Amniotic stem cell (primary cell): ENCODE measurements at places on chromosomes 6 and 20.

DNA sequence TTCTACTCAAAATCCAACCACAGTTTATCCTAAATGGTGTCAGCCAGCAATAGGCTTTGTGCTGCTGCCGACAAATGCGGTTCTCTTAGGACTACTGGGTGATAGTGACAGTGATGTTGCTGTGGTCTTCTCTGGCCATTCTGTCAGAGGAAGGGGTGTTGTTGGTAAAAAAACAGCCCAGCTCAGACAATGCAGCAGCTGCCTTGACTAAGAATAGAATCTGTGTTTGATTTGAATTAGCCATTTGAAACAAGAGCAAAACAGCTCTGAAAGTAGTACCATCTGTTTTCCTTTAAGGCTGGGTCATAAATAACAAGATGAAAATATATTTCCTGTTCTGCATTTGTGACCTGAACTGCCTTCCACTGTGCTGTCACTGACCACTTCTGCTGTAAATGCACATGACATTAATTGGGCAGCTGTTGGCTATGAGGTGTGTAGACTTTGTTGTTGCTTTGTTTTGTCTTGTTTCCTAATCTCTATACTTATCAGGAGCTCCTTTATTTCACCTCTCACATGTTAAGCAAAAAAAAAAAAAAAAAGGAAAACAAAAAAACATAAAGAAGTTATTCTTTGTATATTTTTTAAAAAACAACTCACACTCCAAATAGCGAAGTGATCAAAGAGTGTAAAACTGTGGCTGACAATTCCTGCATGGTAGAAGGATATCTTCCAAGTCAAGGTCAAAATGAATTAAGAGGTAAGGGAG is 497.8 kb upstream of the ARID1B start:
- no peak for DNase-seq

DNA sequence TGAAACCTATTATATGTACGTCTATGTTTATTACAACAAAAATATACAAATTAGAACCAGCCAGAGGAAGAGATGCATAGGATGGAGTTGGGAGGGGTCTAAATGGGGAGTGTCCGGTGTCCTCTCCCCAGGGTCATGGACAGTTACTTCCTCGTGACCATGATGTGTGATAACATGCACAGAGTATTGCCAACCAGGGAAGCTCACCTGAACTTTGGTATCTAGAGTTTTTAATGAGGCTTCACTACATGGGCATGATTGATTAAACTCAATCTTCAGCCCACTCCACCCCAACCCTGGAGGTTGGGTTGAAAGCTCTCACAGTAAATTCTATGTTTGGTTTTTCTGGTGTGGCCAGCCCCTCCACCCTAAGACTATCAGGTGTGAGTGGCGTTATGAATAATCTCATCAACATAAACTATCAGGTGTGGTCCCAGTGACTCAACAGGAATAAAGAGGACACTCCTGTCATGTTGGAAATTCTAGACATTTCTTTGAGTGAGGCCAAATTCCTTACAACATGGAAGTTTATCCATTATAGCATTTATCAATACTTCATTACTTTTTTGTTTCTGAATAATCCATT is 36.4 kb upstream of the FKBP1A start:
- DNase-seq: no peak

GRCh38 chr6:143356101-143356880 is 94.2 kb downstream of the ADAT2 start:
- DNase-seq: no peak

DNA sequence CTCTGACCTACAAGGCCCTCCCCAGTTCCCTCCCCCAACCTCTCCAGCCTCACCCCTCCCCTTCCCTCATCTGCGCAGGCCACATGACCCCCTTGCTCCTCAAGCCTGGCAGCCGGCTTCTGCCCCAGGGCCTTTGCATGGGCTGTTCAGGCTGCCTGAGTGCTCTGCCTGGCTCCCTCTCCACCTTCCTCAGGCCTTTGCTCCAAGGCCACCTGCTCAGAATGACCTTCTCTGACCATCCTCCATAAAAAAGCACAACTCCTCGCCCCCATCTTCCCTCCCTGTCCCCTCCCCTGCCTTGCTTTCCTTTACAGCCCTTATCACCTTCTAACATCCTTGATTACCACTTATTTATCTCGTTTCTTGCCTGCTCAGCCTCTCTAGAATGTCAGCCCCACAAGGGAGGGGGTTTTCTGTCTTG is 38.7 kb downstream of the SPDEF start:
- DNase-seq: no peak

DNA sequence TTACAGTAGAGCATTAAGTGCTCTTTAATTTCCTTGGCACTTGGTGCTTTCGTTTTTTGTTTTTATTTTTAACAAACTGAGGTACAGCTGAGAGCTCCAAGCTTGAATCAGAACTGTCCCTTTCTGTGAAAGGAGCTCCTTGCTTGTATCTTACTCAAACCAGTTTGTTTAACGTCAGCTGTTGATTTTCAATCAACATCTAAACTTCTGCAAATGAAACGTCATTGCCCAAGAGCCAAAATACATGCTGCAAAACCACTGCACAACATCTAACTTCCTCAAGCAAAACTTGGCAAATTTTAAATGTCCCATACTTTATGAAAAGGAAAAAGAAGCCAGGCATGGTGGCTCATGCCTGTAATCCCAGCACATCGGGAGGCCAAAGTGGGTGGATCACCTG is 15.2 kb downstream of the VNN2 start:
- no peak for DNase-seq

GRCh38 chr6:47034421-47034820 is 7.7 kb downstream of the ADGRF1 start:
- DNase-seq: no peak

DNA sequence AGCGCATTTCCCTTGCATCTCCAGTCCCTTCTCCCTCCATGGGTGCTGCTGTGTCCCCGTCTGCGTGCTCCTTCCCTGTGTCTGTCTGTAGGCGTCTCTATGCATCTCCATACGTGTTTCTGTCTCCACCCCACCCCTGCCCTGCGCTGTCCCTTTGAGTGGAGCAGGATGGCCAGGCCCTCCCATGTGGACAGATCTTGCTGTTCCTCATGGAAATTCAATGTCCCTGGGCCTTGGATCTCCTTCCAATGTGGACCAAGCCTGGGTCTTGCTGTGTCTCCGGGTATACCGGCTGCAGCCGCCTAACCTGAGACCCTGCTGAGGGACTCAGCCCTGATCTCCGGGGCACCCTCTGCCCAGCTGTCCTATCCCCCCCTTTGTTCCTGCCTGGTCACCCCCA is 172.7 kb downstream of the BMP7 start:
- no peak for DNase-seq

DNA sequence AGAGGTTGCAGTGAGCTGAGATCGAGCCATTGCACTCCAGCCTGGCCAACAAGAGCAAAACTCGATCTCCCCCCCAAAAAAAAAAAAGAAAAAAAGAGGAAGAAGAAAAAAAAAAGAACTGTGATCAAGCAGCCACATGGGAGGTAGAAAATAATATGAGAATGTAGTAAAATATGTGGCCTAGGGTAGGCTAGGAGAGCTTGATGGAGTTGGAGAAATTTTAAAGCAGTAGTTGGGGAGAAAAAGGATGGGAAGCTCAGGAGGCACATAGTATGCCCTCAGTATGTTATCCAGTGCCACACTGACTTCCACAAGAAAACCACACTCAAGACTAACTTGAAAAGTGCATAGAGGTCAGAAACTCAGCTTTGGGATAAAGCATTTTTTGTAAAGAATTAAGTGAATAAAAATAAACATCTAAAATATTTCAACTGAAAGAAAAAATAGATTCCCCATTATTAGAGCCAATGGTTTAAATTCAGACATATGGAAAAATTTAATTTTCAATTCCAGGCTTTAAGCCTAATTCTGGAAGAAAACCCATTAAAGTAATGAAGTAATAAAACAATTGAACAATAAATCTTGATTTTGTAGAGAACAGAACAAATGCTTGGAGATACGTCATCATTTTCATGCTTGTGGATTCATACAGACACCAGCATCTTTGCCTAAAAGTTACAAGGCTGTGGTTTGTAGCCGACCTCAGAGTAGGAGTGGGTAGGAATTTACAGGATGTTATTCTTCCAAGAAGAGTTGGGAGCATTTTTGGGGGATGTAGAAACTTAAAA is 34.7 kb downstream of the PLEKHG1 start:
- DNase-seq: no peak

GRCh38 chr20:51487565-51488268 is 54.8 kb downstream of the NFATC2 start:
- peak; percentile 53 for DNase-seq

DNA sequence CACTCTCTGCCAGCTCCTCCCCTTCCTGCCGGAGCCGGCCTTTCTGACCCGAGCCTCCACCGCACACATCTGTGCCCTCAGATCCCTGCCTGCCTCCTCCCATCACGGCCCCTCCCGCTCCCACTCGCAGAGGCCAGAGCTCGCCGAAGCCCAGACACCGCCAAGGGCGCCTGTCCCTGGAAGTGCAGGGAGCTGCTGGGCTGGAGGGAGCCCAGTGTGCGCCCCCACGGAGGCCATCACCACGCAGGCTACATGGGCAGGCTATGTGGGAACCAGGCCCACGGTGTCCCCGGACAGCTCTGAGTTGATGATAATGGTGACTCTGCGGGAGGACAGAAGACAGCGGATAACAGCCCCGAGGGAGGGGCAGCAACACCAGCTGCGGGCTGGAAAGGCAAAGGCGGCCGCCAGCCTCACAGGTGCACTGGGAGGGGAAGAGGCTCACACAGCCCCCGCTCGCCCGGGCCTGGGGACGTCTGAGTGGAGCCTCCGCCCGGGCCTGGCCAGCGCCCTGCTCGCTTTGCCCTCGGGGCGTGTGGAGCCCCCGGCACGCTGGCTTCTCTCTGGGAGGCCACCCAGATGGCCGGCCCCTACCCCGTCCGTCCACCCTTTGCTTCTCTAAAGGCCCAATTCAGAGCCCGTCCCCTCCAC is 154.9 kb downstream of the DLL1 start:
- DNase-seq: no peak

DNA sequence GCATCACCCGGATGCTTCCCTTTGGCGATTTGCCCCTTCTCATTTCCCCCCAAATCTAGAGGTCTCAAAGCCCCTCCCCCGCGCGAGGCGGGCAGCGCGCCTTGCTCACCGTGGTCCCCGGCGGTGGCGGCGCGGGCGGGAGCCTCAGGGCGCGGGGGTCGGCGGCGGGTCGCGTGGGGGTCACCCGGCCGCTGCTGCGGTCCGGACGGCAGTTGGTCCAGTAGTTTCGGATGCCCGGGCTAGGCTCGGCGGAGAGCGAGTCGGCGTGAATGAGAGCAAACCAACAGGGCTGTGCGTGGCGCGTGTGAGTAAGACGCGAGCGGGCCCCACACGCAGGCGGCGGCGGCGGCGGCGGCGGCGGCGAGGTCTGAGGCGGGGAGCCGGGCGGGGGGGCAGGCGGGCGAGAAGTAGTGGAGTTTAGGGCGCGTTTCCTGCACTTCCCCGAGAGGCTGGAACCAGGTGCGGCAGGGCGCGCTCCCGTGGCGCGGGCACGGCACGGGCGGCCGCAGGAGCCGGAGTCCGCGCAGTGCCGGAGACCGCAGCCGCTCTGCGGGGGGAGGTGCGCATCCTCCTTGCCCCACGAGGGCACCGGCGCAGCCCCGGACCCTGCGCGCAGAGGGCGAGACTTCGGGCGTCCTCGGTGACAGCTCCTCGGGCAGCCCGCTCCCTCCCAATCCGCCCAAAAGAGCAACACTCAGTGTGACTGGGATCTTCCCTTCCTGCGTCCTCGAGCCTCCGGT is 567 bp downstream of the HS3ST5 start:
- no peak for DNase-seq

GRCh38 chr6:1384549-1385128 is 4.7 kb upstream of the FOXF2 start:
- no peak for DNase-seq

GRCh38 chr6:24149296-24149695 is 23.3 kb downstream of the NRSN1 start:
- DNase-seq: no peak

DNA sequence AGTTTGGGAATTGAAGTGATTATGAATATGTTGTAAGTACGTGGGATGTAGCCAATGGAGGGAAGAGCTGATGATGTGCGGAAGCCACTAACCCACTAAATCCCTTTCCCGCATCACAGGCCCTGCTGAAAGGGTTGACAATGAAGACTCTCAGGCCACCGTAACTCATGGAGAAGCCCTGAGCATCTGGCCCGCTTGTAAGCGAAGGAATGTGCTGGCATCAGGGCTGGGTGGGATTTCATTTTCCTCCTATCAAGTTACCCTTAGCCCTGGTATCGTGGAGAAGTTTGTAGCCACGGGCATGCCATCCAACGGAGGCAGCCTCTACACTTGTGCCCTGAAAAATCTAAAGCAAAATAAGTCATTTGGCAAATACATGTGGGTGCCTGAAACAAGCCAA is 355.0 kb downstream of the CDH26 start:
- DNase-seq: no peak

GRCh38 chr20:33837096-33837830 is 26.1 kb downstream of the CHMP4B start:
- no peak for DNase-seq

- no peak for DNase-seq
These were observed 34.7 kb upstream of the SLCO4A1 start for GRCh38 chr20:62607366-62608217.

GRCh38 chr6:100719883-100720682 is 161.0 kb downstream of the ASCC3 start:
- DNase-seq: no peak

DNA sequence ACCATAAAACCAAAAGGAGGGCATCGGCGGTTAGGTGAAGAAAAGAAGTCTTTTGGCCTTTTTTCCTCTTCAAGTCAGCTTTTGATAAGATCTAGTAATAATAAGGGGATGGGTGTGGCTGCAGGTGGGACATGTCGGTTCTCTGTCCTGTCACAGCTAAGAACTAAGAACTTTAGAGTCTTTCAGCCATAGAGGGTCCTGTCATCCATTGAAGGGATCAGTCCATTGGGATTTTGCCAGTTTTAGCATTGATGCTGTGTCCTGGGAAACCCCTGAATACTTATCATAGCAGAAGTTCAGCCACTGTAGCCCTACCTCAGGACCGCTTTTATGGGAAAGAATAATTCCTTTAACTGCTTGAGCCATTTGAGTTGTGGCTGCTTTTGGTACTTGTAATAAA is 18.2 kb upstream of the SCP2D1 start:
- DNase-seq: no peak

DNA sequence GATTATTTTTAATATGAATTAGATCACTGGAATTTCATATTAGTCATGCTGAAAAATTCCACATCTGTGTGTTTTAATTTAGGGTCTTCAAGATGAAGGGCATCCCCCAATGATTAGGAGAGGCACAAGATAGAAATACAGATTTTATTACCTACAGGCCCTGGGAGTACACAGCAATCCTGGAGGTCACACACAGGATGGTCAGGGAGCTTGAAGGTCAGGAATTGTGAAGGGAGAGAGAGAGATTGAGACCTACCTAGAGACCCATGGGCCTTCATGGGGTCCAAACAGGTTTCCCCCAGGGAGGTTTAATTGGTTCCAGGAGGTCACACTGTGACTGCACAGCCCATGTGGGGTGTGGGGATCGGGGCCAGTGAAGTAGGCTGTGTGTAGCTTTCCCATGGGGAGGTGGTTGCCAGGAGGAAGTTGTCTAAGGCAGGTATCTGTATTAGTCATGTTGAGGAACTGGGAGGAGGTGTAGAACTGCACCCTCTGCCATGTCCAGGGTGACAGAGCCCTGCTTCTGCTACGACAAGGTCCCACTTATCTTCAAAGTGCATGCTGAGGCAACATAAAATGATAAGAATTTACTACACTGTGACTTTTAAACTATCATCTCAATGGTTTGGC is 18.3 kb downstream of the SNX9 start:
- DNase-seq: no peak
